ENCODE measurements at places on chromosomes 4 and X. TPM values are rescaled to one million over a fixed set of nuclear protein-coding genes. Genes with fewer than 3 reads are reported as not detected.

DNA sequence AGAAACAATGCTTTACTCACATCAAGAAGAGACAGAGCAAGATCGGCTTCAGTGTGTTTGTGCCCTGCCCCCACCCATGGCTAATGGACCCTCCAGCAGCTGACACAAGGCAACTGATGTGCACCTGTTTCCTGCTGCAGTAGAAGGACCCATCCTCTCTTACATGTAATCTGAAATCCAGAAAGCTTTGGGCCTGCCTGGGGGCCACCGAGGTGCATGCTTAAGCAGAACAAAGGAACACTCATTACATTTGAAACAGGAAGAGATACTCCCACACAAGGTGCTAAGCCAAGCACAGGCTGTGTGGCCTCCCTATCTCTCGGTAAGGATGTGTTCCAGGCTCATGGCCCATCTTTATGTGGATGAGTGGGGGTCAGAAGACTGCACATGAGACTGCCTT is 338.0 kb downstream of the SPOCK3 start:
- no peak for DNase-seq

GRCh38 chr4:105683038-105683437 is 25.5 kb downstream of the INTS12 start:
- DNase-seq = no peak

DNA sequence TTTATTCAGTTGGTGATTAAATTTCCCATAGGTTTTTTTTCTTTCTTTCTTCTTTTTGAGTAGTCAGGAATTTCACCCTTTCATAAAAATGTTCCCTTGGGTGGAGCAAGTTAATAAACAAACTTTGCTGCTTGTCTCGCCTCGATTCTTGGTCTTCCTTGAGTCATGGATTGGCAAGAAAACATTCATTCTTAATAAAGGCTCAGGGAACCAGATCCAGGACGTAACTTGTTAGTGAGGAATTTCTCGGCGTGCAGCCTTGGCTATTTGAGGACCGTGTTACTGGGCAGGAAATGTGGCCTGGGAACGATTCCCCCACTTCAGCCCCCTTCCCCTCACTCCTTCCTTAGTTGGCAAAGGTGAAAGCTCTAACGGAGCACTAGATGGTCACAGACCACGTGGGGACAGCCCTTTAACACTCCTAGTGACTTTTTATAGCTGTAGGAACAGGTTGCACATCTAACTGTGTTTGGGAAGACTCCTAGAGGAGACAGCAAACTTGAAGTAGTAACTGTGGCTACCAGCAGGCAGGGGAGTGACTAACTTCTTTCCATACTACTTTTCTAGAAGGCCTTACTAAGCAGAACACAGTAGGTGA is 106.8 kb downstream of the UCHL1 start:
- DNase-seq = peak; percentile 85

- no peak for DNase-seq
Measured at GRCh38 chr4:114323841-114324240, 274.8 kb upstream of the UGT8 start.

DNA sequence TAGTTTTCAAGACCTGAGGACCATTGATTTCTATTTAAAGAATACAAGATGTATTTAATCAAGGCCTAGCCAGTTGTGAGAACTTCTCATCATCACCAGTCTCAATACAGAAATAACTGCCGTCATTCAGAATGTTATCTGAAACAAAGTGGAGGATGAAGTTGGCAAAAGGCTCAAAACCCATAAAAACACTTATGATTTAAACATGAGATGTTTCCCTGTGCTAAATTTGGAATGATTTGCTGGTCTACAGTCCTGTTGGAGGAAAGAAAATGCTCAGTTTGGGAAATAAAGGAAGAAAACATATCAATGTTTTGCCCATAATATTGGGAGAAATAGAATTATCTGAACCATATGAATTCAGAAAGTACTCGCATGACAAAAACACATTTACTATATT is 192.2 kb downstream of the ADGRA3 start:
- no peak for DNase-seq

DNA sequence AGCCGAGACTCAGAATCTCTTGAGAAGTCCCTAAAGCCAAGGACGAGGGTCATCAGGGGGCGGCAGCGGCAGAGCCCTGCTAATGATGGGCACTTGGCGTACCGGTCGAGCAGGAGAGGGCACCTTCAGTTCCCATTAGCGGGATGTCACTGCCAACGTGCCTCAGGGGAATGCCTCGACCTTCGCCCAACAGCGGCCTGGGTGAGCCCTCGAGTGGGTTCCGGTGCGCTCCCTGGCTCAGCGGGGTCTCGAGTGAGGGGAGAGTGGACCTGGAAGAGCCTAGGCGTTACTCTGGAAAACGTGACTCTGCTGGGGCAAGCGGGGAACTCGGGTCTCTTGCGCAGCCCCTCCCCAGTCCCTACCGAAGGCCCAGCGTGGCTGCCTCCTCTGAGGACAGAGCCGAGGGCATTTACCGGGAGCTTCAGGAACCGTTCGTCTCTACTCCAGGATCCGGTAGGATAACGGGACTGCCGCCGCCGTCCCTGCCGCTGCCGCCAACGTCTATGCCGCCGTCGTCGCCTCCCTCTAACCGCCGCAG is 36.9 kb downstream of the PGRMC1 start:
- DNase-seq = no peak

DNA sequence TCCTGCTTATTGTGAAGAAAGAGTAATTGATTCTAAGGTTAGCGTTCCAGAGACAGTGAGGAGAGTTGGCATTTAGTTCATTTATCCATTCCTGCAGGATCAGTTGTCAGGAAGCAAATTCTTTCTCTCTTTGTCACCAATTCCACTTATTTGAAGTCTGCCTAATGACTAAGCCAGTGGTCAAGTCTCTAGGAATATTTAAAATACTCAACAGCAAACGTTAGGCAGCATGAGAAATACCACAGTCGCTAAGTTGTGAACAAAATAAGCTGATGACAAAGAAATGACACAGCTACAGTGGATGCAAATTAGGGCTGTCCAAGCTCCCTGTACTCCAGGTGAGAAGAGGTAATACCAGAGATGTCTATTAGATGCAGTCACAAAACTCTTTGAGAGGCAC is 6.6 kb upstream of the MAGEB17 start:
- peak; percentile 86 for DNase-seq

AMOT gene
- total RNA-seq = 10.9 TPM

CNKSR2 gene
- total RNA-seq = 3.4 TPM

TMEM154 gene
- total RNA-seq = 11.8 TPM

MTNR1A gene
- total RNA-seq = 0.36 TPM

Data from epithelial cell of proximal tubule (primary cell).